ENCODE measurements at places on chromosomes 3 and 15. TPM values are rescaled to one million over a fixed set of nuclear protein-coding genes. Genes with fewer than 3 reads are reported as not detected.

The GOLGA6L4 gene
- total RNA-seq: 1.6 TPM

The GOLGA8O gene
- total RNA-seq: 0.61 TPM

The FSIP1 gene
- 0.76 TPM for total RNA-seq

The MAPK6 gene
- total RNA-seq: 105 TPM
